ENCODE measurements at places on chromosomes 4 and X.
A peak's percentile ranks its signal among the peaks of the same experiment; 100 is the strongest.

DNA sequence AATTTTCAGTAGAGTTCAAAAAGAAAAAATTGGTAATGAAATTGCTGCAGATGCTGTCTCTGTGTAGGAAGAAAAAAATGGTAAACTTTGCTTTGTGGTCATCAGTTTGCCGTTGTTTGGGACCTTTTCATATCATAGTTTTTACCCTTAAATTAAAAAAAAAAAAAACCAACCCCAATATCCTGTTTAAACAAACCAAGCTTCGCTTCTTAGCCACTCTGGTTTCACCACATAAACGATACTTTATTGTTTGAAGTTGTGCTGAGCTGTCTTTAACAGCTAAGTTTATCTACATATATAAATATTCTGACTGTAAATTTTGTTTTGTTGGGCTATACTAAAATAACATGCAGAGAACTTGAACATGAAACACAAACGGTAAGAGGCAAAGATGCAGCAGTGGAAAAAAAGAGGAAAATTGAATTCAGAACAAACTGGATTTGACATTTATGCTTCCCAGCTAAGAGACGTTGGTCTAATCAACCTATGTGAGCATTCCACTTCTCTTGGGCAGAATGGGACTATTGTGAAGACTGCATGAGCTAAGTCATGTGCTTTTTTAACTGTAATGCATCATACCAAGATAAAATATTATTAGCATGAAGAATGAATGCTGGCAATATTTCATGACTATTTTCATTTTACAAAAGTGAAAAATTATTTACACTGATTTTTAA is 15.7 kb upstream of the H2AZ1 start:
- DNase-seq = no peak

DNA sequence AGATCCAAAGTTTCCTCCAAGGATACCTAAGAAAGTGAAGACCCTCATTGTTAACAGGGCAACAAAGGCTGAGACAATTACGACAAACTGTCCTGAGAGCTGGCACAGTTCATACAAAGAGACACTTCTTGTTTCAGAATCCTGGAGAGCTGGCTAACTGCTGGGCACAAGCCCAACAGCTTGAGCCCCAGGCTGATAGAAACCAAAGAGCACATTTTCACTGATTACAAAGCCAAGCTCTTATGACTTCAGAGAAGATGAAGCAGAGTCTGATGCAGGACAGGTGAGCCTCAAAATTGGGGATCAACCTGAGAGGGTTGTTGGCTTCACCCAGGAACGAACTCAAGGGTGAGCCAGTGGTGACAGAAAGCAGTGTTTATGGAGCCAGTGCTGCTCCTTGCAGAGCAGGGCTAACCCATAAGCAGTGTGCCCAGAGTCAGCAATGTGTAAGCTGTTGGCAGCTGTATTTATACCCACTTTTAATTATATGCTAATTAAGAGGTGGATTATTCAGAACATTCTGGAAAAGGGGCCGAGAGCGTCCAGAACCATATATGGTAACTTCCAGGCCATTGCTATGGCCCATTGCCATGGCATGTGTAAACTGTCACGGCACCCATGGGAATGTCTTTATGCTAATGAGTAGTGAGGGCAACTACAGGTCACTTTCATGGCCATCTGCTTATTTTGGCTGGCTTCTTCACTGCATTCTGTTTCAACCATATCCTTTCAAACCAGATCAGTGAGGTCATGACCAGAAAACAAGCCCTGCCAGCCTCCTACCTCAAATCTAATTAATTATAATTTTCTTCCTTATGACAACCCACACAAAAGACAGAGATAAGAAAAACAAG is 183.7 kb downstream of the EVC2 start:
- DNase-seq = no peak

- DNase-seq = no peak
Measured at GRCh38 chr4:100708776-100709175, 191.0 kb upstream of the EMCN start.

- DNase-seq = no peak
Measured at GRCh38 chr4:19134685-19135084, 1113.1 kb upstream of the LCORL start.

- no peak for DNase-seq
Measured at GRCh38 chrX:13131396-13132137, 87.1 kb upstream of the FAM9C start.

GRCh38 chr4:116501954-116502353 is 583.4 kb downstream of the TRAM1L1 start:
- DNase-seq = no peak

GRCh38 chrX:93874554-93874953 is 200.5 kb downstream of the FAM133A start:
- DNase-seq = no peak

- no peak for DNase-seq
Measured at GRCh38 chr4:109410776-109411175, 22.8 kb upstream of the SEC24B start.

GRCh38 chrX:132092439-132093065 is 35.3 kb downstream of the FRMD7 start:
- peak; percentile 35 for DNase-seq

GRCh38 chr4:111031596-111031995 is 408.7 kb upstream of the PITX2 start:
- no peak for DNase-seq

GRCh38 chr4:82601242-82602015 is 39.6 kb upstream of the TMEM150C start:
- DNase-seq = no peak

GRCh38 chr4:20480165-20480947 is 219.9 kb upstream of the PACRGL start:
- no peak for DNase-seq
